ENCODE measurements at places on chromosomes 2 and 18. TPM values are rescaled to one million over a fixed set of nuclear protein-coding genes. Genes with fewer than 3 reads are reported as not detected.

The GLS gene
- 119 TPM for total RNA-seq

The HES6 gene
- 0.77 TPM for total RNA-seq

The TRAK2 gene
- 43.8 TPM for total RNA-seq

The SERPINB3 gene
- not detected for total RNA-seq

The COL4A4 gene
- total RNA-seq, result under 0.01 TPM

The SCG2 gene
- total RNA-seq, result under 0.01 TPM

The LYPD6B gene
- 0.11 TPM for total RNA-seq

The CELF4 gene
- not detected for total RNA-seq

The DNAJC10 gene
- total RNA-seq, result 115 TPM

The REG3G gene
- total RNA-seq, result not detected

The MRPL19 gene
- total RNA-seq, result 31.4 TPM

The SLC20A1 gene
- total RNA-seq, result 11.7 TPM

The ALPG gene
- not detected for total RNA-seq

The LIPT1 gene
- 4.2 TPM for total RNA-seq

The SRSF7 gene
- 120 TPM for total RNA-seq

The VIT gene
- under 0.01 TPM for total RNA-seq

The CPO gene
- not detected for total RNA-seq

The ACVR1C gene
- total RNA-seq, result not detected

The ASAP2 gene
- 30.5 TPM for total RNA-seq

The IGFBP2 gene
- 1.4 TPM for total RNA-seq

The RHOB gene
- total RNA-seq, result 530 TPM

The POTEC gene
- total RNA-seq, result not detected

The CD8B2 gene
- not detected for total RNA-seq

The IL37 gene
- not detected for total RNA-seq

The RAMP1 gene
- total RNA-seq, result not detected

The DIPK1C gene
- not detected for total RNA-seq

The DSG4 gene
- not detected for total RNA-seq

The CD226 gene
- 1.5 TPM for total RNA-seq

The SYT4 gene
- total RNA-seq, result not detected

The AQP4 gene
- not detected for total RNA-seq

The CCDC195 gene
- not detected for total RNA-seq

The TMEM163 gene
- total RNA-seq, result not detected

The CHRNA1 gene
- 0.76 TPM for total RNA-seq

The MAPRE2 gene
- 15.7 TPM for total RNA-seq

The FBLN7 gene
- total RNA-seq, result 0.87 TPM

The MYO7B gene
- 0.11 TPM for total RNA-seq

The RFTN2 gene
- 14.0 TPM for total RNA-seq

The SNTG2 gene
- total RNA-seq, result 0.26 TPM

The DSEL gene
- 14.8 TPM for total RNA-seq

The NT5C1B gene
- not detected for total RNA-seq

The IKZF2 gene
- total RNA-seq, result 1.0 TPM

The CTLA4 gene
- total RNA-seq, result 6.2 TPM

The MAP3K19 gene
- total RNA-seq, result not detected

The LHCGR gene
- not detected for total RNA-seq

The DUSP19 gene
- total RNA-seq, result 4.4 TPM
